ENCODE measurements at places on chromosomes 2 and 18. TPM values are rescaled to one million over a fixed set of nuclear protein-coding genes. Genes with fewer than 3 reads are reported as not detected.
A peak's percentile ranks its signal among the peaks of the same experiment; 100 is the strongest.

Gene ARHGAP25
- 5.8 TPM for total RNA-seq

DNA sequence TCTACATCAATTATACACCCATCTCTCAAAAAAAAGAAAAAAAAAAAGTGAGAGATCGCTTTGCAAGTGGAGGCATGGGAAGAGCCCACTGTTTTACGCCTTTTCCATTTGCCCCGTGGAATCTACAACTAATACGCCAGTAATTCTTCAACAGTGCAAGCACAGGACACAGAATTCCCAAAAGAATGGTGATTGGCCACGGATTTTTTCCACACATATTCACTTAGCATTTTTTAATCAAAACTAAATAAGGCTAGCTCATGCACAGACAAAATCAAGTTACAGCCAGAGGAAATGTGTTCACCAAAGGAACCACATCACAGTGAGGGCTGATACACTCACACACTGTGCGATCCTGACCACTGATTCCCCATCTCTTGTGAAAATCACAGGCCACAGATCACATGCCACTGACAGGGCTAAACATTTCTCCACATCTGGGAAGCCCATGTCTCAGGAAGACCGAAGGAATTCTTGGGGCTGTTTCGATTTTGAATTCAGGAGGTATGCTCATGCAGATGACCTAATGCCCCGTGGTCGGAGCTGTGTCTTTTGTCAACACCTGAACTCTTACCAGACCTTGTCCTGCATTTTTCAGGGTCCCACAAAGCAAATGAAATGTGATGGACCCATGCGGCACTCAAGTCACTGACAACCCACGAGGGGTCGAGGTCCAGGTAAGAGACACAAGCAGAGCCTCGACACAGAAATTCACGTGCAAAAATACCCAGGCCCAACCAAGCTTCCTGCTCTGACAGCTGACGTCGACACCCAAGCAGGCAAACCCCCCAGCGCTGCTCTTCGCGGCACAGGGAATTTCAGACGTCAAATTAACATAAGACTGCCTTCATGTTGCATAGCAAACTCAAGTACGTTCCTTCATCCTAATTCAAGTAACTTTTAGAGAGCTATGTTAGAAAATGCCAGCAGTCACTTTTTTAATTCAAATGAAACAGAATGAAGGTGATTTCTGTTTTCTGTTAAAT lies 69.6 kb downstream of the ZNF516 start:
- DNase-seq = no peak

- DNase-seq = no peak
Observed at GRCh38 chr2:49129034-49129433, 25.3 kb downstream of the FSHR start.

DNA sequence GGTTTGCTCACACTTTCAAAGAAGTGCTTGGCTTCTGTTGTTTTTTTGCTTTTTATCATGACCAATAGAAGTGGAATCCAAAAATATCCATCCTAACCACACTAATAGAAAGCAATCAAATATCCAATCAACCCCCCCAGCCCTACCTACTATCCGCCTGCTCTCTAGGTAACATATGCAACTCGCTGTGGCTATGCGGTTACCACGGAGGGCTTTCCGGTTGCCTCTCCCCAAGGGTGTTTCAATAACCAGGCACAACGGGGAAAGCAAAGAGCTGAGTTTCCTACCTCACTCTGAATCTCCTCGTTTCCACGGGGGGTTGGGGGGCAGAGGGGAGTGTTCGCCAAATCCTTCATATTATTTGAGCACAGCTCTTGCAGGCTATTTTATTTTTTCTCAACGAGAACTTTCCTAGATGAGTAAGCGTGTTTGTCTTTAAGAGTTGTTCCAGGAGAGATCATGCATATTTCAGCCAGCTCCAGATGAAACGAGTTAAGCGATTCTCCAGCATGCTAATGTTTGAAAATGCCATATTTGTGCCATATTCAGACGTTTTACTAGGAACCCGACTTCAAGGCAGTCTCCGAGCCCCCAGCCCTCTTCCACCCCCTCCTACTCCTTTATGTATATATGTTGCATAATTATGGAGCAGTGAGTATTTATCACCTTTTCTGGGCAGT lies 30.3 kb downstream of the PAX3 start:
- DNase-seq = no peak

DNA sequence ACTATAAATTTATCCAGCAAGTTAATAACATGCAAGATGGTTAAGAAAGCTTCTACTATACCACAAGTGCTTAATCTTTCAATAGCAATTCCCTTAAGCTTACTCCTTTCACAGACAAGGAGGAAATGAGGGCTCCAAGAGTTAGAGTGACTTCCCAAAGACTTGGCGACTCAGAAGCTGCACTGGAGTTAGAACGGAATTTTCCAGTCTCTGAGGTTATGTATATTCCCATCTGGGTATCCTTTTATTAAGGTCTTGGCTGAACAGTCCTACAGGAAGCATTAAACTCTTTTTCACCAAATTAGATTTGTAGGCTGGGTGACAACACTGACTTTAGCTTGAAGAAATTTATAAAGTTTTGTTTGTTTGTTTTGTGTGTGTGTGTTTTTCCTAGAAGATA lies 256.9 kb upstream of the DPP10 start:
- no peak for DNase-seq

- peak; percentile 85 for DNase-seq
Observed at GRCh38 chr2:121529439-121530211, 1.1 kb upstream of the RNU4ATAC start.

DNA sequence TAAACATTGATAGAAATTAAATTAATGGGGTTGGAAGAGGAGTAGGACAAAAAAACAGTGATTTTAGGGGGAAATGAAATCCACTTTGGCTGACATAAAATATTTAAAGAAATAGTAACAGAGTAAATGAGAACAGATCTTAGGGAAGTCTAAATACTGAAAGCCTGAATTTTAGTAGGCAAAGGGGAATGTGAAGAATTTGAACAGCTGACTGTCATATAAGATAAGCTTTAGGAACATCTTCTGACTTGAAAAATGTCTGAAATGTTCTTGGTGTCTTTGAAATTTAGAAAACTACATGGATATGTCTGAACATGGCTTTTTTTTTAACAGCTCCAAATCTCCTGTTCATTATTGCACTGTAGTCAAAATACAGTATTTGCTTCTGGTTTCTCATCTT lies 150.3 kb downstream of the CALCRL start:
- DNase-seq = no peak

DNA sequence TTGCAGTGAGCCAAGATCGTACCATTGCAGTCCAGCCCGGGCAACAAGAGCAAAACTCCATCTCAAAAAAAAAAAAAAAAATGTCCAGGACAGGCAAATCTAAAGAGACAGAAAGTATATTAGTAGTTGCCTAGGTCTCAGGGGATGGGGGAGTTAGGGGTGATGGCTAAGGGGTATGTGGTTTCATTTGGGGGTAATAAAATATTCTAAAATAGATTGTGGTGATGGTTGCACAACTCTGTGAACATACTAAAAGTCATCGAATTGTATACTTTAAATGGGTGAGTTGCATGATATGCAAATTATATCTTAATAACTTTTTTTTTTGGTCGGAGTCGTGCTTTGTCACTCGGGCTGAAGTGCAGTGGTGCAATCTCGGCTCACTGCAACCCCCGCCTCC lies 34.2 kb upstream of the ACTR2 start:
- DNase-seq = no peak

GRCh38 chr2:99961196-99961913 lies 181.0 kb downstream of the AFF3 start:
- DNase-seq = no peak

DNA sequence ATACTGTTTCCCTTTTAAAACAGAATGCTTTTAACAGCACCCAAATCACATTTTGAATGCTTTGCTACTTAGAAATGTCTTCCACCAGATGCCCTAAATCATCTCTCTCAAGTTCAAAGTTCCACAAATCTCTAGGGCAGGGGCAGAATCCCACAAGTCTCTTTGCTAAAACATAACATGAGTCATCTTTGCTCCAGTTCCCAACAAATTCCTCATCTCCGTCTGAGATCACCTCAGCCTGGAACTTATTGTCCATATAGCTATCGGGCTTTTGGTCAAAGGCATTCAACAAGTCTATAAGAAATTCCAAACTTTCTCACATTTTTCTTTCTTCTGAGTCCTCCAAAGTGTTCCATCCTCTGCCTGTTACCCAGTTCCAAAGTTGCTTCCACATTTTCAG lies 1374.5 kb upstream of the NXPH2 start:
- DNase-seq = no peak
